OCI-LY7 (cell line): ENCODE measurements at places on chromosomes 2 and 18. TPM values are rescaled to one million over a fixed set of nuclear protein-coding genes. Genes with fewer than 3 reads are reported as not detected.

PDE1A gene
- not detected in 2 replicates for total RNA-seq

MZT2A gene
- total RNA-seq = 305 and 332 TPM in 2 replicates

GNLY gene
- not detected in 2 replicates for total RNA-seq

ABCG5 gene
- not detected in 2 replicates for total RNA-seq

SPR gene
- not detected in 2 replicates for total RNA-seq

NOSTRIN gene
- total RNA-seq = not detected in 2 replicates

POTEC gene
- not detected in 2 replicates for total RNA-seq

RND3 gene
- total RNA-seq = not detected in 2 replicates
